ENCODE measurements at places on chromosomes 2 and 18.

- no peak for DNase-seq
Measured at GRCh38 chr2:850429-850828, 100.2 kb upstream of the SNTG2 start.

- DNase-seq, result peak; percentile 16
Measured at GRCh38 chr2:138722316-138722715, 57.9 kb downstream of the NXPH2 start.

- DNase-seq, result peak; percentile 13
Measured at GRCh38 chr18:26804519-26804918, 61.0 kb downstream of the AQP4 start.

DNA sequence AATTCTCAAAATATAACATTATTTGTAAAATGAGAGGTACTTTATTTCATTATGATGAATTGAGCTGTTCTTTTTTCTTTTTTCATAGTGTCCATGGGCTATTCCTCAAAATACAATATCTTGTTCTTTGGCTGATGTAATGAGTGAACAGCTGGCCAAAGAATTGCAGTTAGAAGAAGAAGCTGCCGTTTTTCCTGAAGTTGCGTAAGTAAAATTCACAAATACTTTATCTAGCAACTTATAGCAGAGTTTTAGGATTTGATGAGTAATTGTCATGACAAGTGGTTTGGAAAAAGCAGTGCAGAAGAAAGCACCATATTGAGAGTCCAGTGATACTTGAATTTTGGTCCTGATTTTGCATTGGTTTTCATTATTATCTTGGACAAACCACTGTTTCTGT lies 9.8 kb downstream of the RIOK3 start:
- no peak for DNase-seq

DNA sequence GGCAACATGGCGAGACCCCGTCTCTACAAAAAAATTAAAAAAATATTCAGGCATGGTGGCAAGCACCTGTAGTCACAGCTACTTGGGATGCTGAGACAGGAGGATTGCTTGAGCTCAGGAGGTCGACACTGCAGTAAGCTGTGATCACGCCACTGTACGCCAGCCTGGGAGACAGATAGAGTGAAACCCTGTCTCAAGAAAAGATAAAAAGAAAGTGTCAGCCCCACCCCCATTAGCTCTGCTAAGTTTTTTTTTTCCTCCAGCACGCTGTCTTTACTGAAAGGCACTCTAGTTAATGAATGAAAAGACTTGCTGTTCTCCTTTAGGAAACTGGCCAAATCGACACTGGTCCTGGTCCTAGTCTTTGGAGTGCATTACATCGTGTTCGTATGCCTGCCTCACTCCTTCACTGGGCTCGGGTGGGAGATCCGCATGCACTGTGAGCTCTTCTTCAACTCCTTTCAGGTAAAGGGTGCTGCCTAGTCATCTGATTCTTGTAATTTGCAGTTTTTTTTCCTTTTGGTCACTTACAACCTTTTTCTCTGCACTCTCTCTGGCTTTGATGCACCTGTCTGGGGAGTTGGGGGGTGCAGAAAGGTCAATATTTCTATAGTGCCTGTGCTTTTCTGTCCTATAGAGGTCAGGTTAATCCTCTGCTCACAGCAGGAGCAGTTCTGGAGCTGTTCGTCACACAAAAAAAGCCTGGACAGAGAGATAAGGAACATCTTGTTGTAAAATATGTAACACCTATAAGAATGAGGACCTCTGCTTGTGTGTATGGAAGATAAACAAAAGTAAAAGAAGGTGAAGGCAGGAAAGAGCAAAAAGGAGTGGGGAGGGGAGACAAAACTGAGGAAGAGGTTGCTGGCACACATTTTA lies 82.3 kb downstream of the PTH2R start:
- DNase-seq, result no peak

- no peak for DNase-seq
Measured at GRCh38 chr2:164755952-164756351, 85.7 kb downstream of the COBLL1 start.

DNA sequence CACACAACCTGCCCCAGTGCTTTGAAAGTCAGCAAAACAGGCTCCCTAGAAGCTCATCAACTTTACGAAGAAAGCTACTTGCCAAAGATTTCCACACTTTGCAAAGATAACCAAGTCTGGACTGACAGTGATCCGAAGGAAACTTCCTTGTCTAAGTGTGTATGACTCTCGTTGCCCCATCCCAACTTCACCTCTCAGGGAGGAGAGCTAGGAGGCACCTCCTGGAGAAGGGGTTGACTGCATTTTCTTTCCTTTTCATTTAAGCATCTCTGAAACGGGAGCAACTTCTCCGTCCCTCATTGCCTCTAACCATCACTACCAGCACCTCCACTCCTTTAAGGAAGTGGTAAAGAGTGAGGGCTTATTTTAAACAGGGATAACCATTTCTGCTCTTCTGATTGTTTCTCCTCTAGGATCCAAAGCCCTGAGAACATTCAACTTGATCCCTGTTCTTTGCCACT lies 7.0 kb downstream of the ZEB2 start:
- no peak for DNase-seq

DNA sequence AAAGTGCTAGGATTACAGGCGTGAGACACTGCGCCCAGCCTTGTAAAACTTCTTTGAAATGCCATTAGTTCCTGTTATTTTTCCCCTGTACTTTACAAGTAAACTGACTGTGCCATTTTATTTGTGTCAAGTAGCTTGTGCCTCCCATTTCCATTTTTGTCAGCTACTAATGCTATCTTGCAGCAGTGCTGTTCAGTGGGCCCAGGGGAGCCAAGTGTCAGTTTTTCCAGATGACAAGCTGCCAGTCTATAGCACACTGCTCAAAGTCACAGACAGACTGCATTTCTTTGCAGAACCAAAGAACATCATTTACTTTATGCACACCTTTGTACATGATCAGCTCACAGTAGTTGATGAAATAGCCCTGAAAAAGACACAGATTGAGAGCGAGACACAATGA lies 901.3 kb upstream of the CDH2 start:
- no peak for DNase-seq

GRCh38 chr2:220491670-220492069 lies 864.2 kb downstream of the SLC4A3 start:
- DNase-seq, result no peak

- no peak for DNase-seq
Measured at GRCh38 chr2:67516899-67517530, 119.9 kb downstream of the ETAA1 start.

Data from body of pancreas (tissue), 4 donors.